AML-193 (cell line): ENCODE measurements at places on chromosomes 5 and 9.

DNA sequence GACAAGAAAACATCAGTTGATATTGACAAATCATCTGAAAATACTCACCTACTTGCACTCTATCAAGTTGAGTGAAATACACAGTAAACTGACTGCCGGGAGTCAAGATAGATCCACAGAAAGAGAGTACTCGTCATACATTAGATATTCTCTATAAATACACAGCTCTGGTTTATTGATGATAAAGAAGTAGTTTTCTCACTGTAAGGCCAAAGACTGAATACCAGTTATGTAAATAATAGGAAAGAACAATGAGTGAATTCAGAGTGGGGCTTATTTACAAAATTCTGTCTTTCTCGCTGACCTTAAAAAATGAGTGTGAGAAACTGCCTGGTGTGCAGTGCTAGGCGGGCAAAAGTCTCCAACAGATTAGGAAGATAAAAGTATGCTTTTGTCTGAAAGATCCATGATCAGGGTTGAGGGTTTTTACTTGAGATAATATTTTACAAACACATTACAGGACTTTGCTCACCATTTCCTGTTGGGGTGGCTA lies 341.0 kb downstream of the KCTD16 start:
- DNase-seq = no peak

- DNase-seq = no peak
Observed at GRCh38 chr5:17239953-17240352, 22.5 kb downstream of the BASP1 start.

- peak; percentile 2 for DNase-seq
Observed at GRCh38 chr9:98774746-98775145, 21.6 kb downstream of the ANKS6 start.

DNA sequence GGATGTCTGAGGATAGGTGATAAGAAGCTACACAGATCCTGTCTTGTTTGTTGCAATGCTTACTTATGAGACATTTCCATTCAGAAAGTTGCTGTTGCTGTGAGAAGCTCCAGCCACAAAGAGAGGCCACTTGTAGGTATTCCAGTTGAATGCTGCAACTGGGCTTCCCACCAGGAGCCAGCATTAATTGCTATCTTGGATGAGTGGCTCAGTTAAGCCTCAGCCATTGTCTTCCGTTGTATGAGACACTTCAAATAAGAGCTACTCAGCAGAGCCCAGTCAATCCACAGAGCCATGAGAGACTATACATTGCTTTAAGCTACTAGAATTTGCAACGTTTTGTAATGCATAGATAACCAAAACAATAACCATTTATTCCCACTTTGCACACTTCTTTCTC lies 104.3 kb upstream of the ARRDC3 start:
- no peak for DNase-seq

DNA sequence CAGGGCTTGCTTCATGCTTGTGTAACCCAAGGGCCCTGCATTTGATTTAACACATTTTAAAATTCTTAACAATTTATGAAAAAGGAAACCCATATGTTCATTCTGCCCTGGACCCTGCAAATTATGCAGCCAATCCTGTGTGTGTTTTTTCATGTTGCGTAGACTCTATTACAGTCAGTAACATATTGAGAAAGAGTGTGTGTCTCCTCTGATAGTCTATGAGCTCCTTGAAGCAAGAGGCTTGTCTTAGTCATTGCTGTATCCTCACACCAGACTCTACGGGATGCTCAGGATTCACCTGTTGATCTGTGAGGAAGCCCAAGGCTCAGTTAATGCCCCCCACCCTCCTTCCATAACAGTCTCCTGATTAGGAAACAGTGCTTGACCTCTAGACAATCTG lies 177.3 kb upstream of the DMAC1 start:
- peak; percentile 49 for DNase-seq
